ENCODE measurements at places on chromosomes 13 and 19.
A peak's percentile ranks its signal among the peaks of the same experiment; 100 is the strongest.

DNA sequence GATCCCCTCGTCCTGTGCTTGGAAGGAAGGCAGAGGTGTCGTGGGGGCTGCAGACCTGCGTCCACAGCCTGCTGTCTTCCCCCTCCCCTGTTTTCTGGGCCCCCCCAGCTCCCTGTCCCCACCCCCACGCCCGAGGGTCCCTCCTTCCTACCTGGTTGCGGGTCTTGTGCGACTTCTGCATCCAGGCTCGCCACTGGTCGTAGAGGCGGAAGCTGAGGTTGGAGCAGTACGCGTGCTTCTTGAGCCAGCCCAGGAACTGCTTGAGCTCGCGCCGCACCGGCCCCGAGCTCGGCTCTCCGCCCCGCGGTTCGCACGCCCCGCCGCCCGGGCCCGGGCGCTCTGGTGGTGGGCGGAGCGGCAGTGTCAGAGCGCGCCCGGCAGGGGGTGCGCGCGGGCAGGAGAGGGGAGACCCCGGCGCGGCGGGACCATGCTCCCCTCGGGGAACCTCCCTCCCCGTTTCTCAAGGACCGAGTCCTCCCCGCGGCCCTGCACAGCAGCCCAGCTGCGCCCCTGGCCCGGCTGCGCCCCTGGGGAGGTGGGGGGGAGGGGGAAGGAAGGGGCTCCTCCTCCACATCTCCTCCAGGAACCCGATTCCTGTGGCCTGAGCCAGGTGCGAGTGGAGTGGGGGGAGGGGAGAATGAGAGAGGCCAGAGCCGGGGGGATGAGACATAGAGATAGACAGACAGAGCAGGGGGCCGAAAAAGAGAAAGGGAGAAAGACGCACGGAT lies 5.7 kb downstream of the REX1BD start:
- peak; percentile 70 for DNase-seq

GRCh38 chr13:93614776-93615175 lies 388.2 kb downstream of the GPC6 start:
- DNase-seq: peak; percentile 52

DNA sequence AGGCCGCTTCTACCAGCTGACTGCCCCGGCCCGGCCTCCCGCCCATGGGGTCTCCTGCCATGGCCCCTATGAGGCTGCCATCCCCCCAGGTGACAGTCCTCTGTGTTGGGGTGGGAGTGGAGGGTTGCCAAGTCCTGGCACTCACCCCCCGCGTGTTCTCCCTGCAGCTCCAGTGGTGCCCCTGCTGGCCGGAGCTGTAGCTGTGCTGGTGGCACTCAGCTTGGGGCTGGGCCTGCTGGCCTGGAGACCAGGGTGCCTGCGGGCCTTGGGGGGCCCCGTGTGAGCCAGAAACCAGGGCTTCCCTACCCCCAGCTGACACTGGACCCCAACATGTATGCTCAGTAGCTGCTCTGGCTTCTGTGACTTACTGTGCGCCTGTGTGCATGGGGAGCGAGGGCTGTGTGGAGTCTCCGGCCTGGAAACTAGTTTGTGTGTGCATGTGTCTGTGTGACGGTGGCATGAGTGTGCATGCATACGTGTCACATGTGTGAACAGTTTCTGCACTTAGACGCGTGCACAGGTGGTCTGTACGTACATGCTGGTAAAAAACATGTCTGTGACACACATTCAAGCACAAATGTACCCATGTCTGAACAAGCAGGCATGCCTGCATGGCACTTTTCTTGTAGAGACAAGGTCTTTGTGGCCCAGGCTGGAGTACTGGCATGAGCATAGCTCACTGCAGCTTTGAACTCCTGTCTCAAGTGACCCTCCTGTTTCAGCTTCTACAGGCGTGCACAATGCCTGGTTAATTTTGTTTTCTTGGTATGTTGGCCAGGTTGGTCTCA lies 4.9 kb downstream of the ACP4 start:
- peak; percentile 16 for DNase-seq

GRCh38 chr13:22372261-22372660 lies 701.4 kb downstream of the FGF9 start:
- DNase-seq: no peak

- DNase-seq: peak; percentile 43
These were observed 73.0 kb downstream of the IPO5 start for GRCh38 chr13:98026457-98026857.

DNA sequence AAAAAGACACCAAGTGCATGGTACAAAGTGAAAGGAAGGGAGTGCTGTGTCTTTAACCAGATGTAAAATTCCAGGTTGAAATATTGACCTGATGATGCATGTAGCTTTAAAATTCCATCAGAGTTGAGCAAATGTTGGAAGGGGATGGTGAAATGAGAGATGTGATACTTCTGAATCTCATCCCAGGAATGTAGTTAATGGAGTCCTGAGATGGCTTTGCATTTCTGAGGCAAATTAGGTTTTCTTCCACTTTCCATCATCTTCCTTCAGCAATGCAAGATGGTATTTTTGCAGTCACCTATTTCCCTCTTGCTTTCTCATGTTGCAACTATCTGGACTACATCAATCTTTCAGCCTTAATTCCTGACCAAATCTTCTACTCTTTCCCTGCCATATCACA lies 194.1 kb upstream of the MIR17HG start:
- DNase-seq: no peak

DNA sequence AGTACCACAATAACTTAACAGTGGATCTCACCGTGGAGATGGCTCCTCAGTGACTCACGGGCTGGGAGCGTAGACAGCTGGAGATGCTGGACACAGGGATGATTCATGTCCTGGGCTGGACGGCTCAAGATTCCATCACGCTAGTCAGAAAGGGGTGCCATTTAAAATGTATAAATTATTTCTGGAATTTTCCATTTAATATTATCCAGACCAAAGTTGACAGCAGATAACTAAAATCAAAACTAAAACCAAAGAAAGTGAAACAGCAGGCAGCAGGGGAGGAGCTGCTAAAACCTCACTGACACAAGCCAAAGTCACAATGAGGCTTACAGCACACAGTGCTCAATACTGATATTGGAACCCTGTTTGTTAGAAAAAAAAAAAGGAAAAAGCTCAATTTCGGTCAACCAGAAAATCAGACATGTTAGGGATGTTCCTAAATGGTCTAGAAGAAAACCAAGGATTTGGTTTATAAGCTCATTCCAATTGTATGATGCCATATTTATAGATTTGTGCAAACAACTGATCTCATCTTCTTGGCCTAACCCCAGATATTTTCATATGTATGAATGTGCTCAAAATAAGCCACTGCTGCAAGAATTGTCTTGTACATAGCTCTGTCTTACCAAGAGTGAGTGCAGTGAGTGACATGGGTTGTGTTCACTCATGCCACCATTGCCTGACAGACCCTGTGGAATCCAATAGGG lies 111.8 kb downstream of the SACS start:
- DNase-seq: peak; percentile 92

All from fibroblast of mammary gland (primary cell).